ENCODE measurements at places on chromosomes 11 and 22.

DNA sequence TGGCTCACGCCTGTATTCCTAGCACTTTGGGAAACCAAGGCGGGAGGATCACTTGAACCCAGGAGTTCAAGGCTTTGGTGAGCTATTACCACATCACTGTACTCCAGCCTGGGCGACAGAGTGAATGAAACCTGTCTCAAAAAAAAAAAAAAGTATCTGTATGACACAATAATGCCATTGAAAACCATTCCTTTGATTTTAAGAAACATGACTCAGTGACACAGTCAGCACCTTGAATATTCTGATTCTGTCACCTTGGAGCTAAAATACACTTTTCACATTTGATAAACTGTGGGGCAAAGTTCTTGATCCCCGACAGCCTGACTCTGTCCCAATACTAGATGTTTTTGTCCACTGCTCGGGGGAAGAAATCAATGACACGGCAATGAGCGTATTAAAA lies 16.7 kb upstream of the ELFN2 start:
- DNase-seq = peak; percentile 52

- no peak for DNase-seq
Measured at GRCh38 chr22:23224846-23225245, 44.5 kb downstream of the BCR start.

DNA sequence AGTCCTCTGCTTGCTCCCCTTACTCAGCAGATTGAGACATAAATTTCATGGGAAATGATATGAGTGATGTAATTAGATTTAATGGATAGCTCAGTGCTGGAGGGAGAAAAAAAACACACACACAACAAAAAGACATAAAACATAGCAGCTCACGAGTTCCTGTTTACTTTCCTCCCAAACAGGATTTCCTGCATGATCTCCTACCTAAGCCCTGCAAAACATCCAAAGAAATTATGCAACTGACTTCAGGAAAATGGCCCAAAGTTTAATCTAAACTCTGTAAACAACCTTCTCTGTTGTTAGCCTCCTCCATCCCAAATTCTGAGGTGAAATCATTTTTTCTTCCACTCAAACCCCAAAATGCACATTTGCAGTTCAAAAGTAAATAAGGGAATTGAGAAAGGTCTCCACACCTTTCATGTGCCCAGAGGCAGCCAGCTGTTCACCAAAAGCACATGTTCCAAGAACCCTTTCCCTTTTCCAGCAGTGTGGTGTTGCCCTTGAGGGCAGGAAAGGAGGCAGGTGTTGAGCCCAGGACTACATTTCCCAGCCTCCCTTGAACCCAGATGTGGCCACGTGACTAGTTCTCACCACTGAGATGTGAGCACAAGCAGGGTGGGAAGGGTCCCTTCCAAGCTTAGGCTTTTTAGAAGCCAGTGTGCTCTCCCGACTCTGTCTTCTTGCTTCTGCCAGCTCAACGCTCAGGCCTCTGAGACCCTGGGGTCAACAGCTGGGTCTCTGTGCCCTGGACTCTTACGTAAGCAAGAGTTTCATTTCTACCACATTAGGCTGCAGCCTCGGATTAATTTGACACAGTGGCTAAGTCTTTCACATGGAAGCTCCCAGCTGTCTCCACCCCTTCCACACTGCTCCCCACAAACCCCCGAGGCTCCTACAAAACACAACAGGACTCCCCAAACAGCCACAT lies 301.2 kb downstream of the CTTN start:
- DNase-seq = no peak

DNA sequence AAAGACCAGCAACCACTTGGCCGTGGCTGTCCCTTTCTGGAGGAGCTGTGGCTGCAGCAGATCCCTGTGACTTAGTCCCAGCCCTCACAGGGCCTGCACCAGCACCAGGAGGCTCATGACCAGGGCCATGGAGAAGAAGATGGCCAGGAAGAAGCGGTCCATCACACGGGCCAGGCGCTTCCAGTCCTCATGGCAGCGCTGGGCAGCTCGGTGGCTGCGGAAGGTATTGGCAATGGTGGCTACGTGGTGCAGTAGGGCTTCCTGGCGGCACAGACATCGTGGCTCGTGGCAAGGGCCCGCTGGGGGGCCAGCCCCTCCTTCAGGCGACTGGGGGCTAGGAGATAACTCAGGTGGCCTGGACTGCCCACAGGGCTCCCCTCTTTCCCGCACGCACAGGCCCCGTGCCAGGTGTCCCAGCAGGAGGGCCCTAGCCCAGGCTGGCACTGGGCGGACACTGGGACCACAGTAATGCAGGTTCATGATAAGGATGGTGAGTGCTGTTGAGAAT lies 5.1 kb downstream of the CHRNA10 start:
- DNase-seq = no peak

DNA sequence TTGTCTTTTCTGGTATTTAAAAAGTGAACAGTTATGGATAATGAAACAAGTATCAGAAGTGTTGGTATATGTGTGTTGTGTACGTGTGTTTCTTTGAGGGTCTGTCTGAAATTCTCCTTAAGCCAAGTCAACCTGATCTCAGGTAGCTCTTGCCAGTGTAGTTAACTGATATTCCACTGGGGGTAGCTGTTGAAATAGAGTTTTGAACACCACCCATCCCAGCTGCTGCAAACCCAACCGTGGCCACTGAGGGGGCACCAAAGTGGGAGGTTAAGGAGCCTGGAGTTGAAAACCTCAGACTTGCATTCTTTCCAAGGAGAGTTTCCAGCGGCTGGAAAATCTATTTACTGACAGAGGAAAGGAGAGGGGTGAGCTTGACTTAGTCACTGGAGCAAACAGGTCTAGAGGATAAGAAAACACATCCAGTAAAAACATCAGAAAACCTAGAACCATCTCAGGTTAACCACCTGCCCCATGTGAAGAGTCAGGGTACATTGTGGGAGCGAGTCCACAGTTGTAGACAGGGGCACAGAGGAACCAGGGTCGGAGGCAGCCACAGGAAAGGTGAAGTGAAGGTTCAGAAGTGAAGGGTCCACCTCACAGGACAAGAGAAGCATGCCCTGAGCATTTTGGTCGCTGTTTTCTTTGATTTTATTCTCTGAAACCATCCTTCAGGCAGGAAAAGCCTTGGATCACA lies 8.8 kb upstream of the CUL5 start:
- DNase-seq = peak; percentile 66

DNA sequence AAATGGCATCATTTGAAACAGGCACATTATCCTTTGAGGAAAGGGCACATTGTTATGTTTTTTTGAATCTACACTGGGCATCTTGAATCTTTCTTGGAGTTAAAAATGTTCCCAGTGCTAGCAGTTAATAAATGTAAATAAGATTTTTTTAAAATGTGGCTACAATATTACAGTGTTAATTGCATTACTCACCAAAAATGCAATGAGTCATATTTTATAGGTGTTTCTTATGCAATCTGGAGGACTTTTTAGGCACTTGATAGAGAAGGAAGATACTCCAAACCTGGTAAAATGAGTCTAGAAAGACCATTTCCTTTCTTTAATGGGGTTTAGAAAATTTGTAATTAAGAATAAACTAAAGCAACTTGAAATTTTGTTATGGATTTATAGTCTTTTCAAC lies 238.0 kb downstream of the METTL15 start:
- DNase-seq = peak; percentile 12

GRCh38 chr11:134120143-134120850 lies 51.4 kb downstream of the JAM3 start:
- no peak for DNase-seq

- DNase-seq = no peak
Measured at GRCh38 chr11:71568704-71569349, 3.5 kb downstream of the KRTAP5-10 start.

DNA sequence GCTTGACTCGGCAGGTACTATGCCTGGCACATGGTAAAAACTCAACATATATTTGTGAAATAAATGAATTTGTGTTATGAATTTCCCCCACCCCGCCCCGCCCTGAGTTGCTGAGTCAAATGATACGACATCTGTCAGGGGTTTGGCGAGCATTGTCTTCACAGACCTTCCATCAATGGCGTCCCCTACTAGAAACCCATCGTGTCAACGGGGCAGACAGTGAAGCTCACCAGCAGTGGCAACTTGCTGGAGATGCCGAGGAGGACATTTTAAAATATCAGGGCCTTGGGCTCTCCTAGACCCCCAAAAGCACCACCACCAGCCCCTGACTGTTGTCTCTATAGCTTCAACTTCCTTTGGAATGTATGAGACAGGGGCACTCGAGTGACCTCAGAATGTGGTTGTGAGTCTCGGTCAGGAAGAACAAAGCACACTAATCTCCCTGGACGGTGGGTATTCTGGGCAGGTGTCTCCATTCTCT lies 761 bp upstream of the NXF1 start:
- peak; percentile 44 for DNase-seq

- no peak for DNase-seq
Measured at GRCh38 chr11:134483857-134484256, 71.8 kb upstream of the B3GAT1 start.

- no peak for DNase-seq
Measured at GRCh38 chr22:28900379-28900925, 17.1 kb downstream of the ZNRF3 start.

DNA sequence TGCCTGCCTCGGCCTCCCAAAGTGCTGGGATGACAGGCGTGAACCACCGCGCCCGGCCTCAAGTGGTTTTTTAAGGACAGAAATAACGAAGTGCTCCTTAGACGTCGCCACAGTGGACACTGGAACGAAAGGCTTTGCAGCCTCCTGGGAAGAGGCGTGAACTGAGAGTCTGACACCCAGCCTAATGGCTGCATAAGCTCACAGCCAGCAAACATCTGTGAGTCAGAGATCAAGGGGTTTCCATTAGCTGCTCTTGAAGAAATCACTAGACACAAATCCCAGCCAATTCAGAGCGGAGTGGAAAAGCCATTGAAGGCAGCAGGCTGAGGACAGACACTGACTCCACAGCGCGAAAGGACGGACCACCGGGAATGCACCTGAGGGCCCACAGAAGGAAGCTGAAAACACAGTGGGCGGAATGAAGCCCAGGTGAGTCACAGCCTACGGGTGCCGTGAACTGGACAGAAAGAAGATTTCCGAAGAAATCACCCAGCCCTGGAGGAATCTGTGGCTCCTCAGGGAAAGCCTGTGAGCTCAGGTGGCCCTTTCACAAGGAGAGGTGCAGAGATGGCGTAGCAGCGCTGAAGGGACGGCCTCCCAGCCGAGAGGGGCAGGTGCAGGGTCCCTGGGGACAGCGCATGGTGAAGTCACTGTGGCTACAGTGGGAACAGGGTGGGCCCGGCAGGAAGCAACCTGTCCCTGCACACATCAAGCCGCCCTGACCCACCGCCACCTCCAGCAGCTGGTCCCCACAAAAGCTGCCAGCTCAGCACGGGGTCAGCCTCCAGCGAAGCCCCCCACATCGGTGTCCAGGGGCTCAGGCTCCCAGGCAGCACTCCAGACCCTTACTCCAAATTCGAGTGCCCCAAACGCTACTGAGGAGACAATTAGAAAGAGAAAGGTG lies 11.6 kb downstream of the LMNTD2 start:
- no peak for DNase-seq

DNA sequence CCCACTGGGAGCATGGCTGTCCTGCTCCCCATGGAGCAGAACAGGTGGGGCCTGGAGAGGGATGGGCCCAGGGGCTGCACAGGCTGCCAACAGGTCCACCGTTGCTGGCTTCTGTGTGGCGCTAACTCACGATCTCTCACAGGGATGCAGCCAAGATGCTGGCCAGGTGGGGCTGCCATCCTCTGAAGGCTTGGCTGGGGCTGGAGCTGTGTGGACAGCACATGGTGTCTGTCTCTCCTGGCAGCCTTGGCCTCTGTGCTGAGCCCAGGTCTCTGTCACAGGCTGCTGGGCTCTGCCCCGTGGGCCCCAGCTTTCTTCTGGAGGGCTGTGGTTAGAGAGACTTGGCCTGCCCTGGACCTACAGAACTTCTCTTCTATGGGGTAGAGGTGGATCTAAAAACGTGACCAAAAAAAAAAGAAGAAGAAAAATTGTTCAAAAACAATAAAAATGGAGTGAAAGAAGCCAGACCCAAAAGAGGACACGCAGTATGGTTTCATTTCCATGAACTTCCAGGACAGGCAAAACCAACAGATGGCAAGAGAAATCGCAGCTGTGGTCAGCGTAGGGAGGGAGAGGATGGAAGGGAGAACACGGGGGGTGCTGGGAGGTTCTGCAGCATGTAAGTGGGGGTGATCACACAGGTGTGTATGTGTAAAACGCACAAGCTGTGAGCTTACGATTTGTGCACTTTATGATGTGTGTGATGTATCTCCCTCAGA lies 12.2 kb downstream of the PARVG start:
- DNase-seq = no peak

- no peak for DNase-seq
Measured at GRCh38 chr11:34614344-34615104, 6.4 kb upstream of the EHF start.

DNA sequence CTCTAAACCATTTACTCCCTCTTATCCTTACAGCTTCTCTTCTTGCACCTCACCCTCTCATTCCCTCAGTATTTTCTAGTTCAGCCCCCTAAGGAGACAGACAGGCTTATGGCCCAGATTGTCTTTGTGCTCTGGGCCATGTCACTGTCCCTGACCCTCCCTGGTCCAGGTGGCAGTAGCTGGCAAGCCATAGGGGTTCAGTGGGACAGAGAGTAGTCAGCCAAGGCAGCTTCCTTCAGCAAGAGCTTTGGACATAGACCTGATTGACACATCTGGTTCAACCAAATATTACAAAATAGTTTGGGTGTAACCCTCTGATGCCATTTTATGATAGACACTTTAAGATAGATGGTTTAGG lies 53.9 kb downstream of the NCAM1 start:
- no peak for DNase-seq

DNA sequence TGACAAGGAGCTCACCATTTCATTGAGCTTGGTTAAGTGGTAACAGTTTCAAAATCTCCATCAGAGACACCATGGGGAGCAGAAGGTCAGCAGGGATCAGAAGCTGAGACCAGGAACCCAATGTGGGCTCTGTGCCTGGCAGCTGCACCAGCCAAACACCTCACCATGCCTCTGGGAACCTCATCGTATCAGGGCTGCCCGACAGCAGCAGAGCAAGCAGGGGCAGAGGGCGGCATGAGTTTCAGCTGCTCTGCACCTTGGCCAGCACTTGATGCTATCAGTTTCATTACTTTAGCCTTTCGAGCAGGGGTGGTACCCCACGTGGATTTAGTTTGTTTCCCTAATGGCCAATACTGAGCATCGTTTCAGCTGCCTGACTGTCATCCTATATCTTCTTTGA lies 77.8 kb downstream of the DGCR2 start:
- DNase-seq = no peak

DNA sequence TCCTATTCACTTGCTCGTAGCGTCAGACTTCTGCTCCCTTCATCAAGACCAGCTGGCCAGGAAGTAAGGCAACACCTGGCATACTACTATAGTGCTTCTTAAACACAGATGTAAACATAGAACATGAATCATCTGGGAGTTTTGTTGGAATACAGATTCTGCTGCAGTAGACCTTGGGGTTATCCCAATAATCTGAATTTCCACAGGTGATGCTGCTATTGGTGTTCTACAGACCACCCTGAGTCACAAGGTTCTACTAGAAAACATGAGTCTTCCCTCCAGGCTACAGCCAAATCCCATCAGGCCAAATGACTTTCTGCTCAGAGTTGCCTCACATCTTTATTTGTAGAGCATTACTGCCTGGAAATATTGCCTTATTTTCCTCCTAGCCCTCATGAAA lies 175.2 kb downstream of the NELL1 start:
- DNase-seq = no peak

DNA sequence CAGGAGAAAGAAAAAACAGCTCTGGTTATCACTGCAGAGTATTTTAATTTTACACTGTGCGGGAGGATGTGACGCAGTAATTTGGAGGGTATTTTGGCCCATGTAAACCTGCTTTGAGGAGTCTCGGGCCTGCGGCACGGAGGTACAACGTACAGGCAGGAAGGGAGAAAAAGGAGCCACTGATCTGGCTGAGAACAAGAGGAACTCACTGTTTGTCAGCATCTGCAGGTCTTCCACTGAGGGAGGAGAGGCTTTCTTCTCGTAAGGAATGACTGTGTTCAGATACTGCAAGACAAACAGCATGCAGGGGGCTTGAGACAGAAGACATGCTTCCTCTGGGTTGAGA lies 44.0 kb downstream of the FEZ1 start:
- DNase-seq = no peak

Measured in kidney tubule cell (primary cell).